NCI-H187 (cell line): ENCODE measurements at places on chromosomes 3 and 15.

DNA sequence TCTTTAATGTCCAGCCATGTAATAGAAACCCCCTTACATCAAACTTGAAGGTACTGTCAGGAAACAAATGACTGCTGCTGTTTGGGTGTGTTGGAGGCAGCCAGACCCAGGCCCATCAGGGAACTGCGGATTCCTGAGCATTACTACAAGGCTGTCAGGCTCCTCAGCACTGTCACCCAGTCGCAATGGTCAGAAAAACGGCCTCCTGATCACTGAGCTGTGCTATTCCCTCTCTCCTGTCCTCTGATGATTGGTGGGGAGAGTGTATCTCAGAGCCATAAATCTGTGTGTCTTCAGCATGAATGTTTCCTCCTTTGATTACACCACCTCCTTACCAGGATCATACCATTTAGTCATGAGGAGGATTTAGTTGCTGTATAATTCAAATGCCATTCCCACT is 135.2 kb upstream of the GADL1 start:
- no peak for DNase-seq

GRCh38 chr15:81040757-81041156 is 40.0 kb downstream of the TLNRD1 start:
- DNase-seq, result no peak

DNA sequence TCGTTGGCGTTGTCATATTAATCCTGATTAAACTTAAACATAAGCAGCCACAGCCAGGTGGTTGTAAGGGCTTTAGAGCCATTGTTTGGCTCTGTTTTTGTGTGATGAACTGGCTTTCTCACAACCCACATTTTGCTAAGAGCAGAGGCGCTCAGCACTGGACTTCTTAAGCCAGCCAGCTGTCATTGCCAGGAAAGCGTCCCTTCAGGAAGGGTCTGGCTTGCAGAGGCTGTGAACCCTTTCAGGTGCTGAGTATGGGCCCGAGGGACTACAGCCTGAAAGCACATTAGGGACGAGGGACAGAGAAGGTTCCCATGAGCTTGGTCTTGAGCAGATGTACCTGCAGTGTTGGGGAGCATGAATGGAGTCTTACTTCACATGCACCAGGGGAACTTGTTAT is 112.3 kb downstream of the CHCHD6 start:
- DNase-seq, result no peak

GRCh38 chr3:27591312-27592210 is 107.4 kb upstream of the SLC4A7 start:
- DNase-seq, result no peak

GRCh38 chr15:90225504-90226234 is 8.1 kb downstream of the CIB1 start:
- DNase-seq, result no peak

- no peak for DNase-seq
Observed at GRCh38 chr3:177352424-177352823, 155.1 kb upstream of the TBL1XR1 start.

DNA sequence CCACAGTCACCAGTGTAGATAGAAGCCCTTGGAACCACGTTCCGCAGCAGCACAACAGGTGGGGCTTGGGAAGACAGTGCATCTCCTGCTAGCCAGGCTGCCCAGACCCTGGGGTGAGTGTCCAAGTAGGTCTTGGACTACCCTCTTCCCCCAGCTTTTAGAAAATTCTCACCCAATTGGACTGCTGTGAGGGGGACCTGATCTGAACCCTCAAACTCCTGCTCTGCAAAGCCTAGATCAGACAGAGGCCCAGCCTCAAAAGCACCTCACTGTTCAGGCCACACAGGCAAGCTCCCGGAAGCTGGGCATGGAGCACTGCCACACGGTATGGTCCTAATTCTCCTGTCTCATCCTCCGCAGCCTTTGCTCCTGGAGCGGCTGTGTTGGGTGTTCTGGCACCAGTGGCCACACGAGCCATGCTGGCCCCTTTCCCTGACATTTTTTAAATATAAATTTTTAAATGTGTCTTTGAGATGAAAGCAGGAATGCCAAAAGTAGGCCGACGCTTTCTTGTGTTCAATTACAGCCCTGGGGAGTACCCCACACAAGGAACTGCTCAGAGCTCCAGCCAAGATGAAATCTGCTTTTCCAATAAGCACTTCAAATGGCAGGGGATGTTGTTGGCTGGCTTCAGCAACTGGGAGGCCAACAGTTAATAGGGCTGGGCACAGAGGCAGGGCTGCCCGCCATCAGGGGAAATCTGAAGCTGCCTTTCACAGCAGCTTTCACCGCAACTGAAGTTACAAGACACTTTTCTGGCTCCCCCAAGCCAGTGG is 40.9 kb downstream of the CPN2 start:
- DNase-seq, result no peak

GRCh38 chr3:127177226-127177625 is 15.7 kb upstream of the PRR23E start:
- no peak for DNase-seq
